Activated naive CD8-positive, alpha-beta T cell treated with anti-CD3 and anti-CD28 coated beads, Interleukin-2, amount 10 ng/mL, durations not matched to agents 7 days and 5 days (primary cell): ENCODE measurements at places on chromosomes 5 and 9.

DNA sequence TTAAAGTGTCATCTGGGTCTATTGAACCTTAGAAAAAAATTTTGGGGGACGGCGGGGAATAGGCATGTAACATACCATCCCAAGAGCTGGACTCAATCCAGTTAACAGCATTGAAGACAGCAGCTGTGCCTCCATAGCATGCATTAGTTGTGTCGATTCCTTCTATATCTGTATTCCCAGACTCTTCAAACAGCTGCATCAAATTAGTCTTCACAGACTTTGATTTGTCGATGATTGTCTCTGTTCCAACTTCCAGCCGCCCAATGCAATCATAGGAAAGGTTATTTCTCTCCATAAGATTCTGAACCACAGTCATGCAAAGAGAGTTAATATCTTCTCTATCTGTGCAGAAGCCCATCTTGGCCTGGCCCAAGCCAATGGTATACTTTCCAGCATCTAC, 14.8 kb downstream of the HMGCS1 start:
- DNase-seq: no peak

DNA sequence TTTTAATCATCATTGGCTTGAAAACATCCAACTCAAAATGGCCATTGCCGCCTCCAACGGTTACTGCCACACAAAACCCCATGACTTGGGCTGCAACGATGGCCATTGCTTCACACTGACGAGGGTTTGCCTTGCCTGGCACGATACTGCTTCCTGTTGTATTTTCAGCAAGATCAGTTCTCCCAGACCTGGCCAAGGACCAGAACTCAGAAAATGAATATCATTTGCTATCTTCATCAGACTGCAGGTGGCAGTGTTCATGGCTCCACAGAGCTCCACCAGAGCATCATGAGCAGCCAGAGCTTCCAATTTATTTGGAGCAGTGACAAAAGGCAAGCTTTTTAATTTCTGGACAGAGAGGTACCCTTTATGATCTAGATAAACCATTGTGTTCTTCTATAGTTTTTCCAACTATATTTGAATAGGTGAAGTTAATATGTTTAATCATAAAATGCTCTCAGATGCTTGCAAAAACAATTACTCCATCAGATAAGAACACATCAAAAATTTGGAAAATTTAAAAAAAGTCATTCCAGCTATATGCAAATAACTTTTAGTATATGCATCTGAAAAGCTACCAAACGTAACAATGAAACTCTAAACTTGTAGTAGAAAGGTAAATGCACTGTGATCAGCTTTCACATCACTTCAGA, 10.4 kb downstream of the AMACR start:
- no peak for DNase-seq

DNA sequence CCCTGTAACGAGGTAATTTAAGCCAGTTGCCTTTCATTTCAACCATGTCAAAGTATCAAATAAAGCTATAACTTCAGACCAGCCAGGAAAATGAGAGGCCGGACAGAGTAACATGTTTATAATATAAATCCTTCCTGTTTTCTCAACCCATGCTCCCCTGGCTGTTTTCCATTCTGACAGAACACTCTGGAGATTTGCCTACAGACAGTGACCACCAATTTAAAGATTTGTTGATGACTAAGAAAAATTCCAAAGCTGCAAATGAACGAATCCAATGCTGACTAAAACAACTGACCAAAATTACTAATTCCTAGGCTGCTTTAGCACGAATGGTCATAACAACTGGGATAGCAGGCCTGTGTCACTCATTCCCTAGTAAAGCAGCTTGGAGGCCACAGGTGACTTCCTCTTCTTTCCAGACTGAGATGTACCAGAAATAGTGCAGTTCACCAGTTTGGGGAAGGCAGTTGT, 141.4 kb downstream of the AOPEP start:
- no peak for DNase-seq

DNA sequence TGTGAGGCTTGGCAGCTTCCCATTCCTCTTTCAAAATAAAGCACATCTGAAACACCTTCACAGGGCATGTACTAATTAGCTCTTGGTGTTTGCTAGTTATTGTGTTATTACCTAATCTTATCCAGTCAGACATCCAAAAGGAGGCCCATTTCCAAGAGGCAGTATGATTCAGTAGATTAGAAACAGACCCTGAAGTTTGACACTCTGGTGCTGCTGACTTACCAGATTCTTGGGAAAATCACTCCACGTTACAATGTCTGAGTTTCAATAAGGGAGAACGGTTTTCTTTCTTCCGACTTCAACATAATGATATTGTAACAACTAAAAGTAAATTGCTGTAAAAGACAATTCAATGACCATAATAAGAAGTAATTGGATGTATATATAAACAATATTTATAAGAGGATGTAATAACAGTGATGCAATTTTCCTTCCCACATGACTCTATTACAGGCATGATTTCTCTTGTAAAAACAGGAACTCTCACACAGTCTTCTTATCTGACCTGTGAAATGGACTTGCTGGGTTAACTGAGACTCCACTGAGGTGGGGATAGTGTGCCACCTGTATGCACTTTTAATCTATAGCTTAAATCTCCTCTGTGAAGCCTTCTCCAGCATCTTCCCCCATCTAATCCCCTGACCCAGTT, 181.3 kb upstream of the ELL2 start:
- no peak for DNase-seq

DNA sequence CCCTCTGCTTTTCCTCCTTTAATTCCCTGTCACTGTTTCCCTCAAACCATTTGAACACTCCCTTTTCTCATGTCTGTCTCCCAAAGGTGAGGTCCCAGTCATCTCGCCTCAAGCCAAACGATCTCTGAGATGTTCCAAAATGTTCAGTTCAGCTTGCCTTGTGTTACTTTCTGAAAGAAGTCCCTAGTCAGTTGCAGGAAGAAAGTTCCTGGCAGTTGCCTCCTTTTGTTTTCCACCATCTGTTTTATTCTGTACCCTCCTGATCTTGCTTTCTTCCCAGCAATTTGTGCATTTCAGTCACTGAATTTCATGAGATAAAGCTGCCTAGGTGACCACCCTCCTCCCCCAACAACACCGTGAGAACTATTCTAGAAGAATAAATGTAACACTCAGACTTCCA, 277.5 kb downstream of the EPB41L4A start:
- no peak for DNase-seq

GRCh38 chr5:20331826-20332225, 343.8 kb upstream of the CDH18 start:
- DNase-seq: no peak

GRCh38 chr9:28584542-28584941, 1011.3 kb upstream of the C9orf72 start:
- DNase-seq: no peak

GRCh38 chr5:176341325-176342157, 20.0 kb downstream of the KIAA1191 start:
- no peak for DNase-seq

- DNase-seq: no peak
These were observed 71.8 kb downstream of the GALNT10 start for GRCh38 chr5:154262342-154262741.

GRCh38 chr5:110853267-110853666, 114.5 kb downstream of the SLC25A46 start:
- no peak for DNase-seq

DNA sequence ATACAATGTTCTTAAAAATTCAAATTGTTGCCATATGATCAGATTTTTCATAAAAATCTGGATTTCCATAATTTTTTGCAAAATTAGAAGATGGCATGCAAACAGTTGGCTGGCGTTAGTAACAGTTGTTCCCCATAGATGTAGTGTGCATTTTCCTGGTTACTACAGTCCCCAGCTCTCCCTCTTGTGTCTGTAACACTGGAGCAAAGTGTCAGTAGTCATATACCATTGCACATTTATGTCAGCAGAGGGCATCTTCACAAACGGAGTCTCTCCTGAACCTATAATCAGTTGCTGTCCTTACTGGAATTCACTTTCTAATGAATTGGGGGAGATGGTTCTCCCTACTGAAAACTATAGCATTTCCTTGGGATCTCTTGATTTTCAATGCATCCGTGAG, 44.7 kb upstream of the DMAC1 start:
- DNase-seq: no peak

DNA sequence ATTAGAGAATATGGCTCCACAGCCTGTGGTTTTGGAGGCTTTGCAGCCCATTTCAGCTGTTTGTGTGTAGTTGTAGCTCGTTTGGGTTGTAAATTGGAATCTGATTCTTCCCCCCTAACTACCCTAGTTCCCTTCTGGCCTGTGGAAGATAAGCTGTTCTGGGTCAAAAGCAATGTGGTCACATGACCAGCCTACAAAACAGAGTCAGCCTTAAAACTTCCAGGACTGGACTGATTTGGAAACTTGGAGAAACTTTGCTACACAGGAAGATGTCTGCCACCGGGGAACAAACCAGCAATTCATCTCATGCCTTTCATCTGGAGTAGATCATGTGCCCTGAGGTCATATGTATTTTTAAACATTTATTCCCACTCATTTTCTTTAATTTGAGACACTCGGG, 83.8 kb downstream of the DAPK1 start:
- DNase-seq: no peak
